ENCODE measurements at places on chromosomes 7 and 10. TPM values are rescaled to one million over a fixed set of nuclear protein-coding genes. Genes with fewer than 3 reads are reported as not detected.

DNA sequence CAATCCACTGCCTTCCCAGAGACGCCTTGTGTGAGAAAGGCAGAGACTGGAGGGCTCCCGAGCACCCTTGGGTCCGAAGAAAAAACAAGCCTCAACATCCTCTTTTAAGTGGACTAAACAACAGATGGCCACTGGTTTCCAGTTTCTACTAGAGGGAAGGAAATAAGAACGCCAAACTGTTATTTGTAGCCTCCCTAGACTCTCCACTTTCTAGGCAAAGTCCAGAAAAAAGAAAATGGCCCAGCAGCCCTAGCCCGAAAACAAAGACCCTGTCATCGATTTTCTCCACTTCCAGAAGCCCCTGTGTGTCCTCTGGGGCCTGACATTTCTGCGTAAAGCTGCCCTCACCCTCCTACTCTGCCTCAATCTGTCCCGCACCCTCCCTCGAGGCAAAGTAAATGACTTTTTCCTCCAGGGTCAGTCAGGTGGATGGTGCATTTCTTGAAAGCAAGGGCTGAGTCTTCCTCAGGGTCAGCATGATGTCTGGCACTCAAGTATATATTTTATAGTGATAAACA is 6.0 kb downstream of the RGS10 start:
- DNase-seq: no peak

DNA sequence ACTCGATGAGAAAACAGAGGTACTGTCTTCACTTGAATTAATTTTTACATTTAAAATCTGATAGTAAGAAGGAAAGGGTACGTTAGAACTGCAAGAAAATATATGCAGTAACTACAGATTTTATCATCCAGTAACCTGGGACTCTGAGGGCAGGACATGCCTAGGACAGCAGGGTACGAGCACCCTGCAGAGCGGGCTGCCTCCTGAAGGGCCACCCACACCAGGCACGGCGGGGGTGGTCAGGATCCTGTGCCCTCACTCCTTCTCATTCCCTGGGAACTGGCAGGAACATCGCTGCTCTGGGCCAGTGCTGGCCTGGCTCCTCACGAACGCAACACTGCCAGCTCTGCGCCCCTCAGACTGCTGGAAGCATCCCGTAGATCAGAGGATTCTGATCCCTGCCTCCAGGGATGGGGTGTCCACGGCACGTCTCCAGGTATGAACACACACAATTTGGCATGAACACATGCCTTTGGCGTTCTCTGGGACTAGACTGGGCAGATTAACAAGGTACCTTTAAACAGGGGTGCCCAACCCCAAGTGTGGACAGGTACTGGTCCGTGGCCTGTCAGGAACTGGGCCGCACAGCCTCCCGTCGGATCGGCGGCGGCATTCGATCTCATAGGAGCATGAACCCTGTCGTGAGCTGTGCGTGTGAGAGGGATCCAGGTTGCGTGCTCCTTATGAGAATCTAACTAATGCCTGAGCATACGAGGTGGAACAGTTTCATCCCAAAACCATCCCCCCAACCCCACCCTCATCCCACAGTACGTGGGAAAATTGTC is 99.3 kb upstream of the FAM20C start:
- no peak for DNase-seq

GRCh38 chr7:33702514-33703054 is 202.8 kb upstream of the BMPER start:
- no peak for DNase-seq

- no peak for DNase-seq
Observed at GRCh38 chr7:44386139-44386913, 60.9 kb upstream of the CAMK2B start.

The EGFR gene
- total RNA-seq: 161 TPM

The FAM25A gene
- not detected for total RNA-seq

DNA sequence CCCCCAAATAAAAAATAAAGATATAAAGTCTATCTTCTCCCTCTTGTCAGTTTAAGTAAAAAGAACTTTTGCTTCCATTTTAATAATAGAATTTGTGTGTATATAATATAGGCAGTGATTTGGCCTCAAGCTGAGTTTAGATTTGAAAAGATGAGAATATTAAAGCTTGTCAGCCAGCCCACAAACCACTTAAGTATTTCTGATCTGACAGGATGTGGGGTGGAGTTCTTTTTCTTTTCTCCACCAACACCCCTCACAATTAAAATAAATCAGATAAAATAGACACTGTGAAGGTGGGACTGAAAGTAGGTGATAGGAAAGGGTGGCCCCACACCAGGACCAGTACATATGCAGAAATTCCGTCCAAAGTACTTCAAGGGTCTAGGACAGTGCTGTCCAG is 714.1 kb downstream of the AUTS2 start:
- no peak for DNase-seq
